ENCODE measurements at places on chromosomes 2 and 18.
A peak's percentile ranks its signal among the peaks of the same experiment; 100 is the strongest.

GRCh38 chr2:20491739-20492531 lies 45.1 kb downstream of the RHOB start:
- DNase-seq = no peak

GRCh38 chr18:54197747-54198411 lies 26.6 kb downstream of the MBD2 start:
- DNase-seq = no peak

DNA sequence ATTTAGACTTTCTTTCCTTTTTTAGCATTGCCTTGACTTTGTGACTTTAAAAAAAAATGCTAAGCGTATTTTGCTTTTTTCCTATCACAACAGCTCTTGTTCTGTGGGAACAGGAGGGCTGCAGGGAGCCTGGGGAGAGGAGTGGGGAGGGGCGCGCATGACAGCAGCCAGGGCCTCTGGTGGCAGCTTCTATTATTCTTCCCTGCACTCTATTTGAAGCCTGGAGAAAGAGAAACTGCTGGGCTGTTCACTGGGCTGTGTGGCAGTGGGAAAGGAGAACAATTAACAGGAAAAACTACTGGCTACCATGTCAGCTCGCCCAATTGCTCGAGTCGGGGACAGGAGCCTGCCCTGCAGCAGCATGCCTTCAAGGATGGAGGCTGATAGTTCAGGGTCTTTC lies 119.0 kb upstream of the ZBTB14 start:
- DNase-seq = no peak

- no peak for DNase-seq
Measured at GRCh38 chr18:58359218-58359617, 269.7 kb downstream of the ALPK2 start.

DNA sequence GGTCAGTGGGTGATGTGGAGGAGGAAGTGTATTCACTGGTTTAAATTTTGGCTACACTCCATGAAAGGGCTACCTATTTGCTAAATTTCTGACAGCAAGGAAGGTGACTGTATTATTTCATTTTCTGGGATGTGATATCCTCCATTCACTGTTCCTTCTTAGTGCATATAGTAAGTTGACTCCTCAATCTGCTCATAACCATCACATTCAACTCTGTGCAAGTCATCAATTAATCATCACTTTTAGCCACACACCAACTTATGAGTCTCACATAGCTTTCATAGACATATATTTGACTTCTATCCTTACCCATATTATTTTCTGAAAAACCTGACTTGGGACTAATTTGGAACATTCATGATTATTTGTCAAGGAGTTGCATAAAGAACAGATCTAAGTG lies 16.9 kb downstream of the KLHL41 start:
- DNase-seq = no peak

DNA sequence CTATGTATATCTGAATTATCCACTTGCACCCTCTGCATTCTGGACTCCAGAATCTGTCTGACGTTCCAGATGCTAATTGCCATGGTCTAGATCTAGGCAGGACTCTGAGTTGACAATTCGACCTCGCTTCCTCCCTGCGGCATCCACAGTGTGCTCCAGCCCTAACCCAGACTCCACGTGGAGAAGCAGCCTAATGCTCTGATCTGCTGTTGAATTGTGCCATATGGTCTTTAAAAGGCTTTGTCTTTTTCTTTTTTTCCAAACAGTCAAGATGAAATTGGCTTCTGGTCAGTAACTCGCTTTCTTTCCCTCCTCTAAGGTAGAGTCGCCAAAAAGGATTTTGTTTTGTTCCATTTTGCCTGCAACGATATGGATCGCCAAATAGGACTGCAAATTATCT lies 752.6 kb upstream of the ID2 start:
- DNase-seq = no peak

DNA sequence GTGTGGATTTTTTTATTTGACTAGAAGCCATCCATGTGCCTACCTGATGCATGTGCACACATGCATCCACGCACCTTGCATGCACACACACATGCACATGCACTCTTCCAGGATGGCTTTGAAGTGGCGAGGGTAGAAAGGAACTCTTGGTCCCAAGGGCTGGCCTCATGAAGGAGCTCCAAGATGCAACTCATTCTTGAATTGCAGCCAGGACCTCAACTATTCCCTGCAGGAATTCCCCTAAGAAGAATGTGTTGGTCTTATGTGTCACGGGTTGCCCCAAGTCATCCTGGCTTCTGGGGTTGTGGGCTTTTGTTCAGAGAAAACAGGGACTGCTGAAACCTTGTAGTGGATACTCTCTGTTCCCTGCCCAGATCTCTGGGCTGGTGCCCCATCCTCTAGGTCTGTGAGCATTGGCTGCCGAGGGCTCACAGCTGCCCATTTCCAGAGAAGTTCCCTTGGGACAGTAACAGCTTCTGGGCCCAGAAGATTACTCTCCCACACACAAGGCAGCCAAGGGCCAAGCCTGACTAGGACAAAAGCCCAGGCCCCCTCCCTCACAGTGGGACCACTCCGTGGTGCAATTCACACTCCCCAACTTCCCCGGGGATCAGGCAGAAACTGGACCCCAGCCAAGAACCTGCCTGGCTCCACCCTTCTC lies 137.6 kb downstream of the COPS8 start:
- DNase-seq = no peak

GRCh38 chr18:74012954-74013630 lies 134.5 kb downstream of the FBXO15 start:
- DNase-seq = no peak

- DNase-seq = no peak
Measured at GRCh38 chr18:33369711-33370449, 70.6 kb downstream of the CCDC178 start.

DNA sequence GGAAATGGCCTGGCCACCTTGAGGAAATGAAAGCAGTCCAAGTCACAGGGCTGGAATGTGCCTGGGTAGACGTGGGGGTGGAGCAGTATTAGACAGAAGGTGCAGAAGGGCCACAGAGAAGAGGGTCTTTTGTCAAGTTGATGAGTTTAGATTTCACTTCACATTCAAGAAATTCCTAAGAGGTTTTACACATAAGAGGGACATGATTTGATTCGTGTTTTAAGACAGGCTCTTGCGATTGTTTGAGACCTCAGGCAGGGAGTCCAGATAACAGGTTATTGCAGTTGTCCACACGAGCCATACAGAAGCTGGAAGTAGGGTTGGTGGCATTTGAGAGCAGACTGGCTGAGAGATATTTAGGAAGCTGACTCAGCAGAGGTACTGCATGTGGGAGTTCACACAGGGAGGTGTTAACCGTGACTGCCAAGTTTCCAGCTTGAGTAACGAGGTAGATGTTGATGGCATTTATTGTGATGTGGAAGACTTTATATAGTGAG lies 64.6 kb downstream of the NEB start:
- DNase-seq = peak; percentile 38

- no peak for DNase-seq
Measured at GRCh38 chr2:26581991-26582842, 58.9 kb downstream of the CIB4 start.

DNA sequence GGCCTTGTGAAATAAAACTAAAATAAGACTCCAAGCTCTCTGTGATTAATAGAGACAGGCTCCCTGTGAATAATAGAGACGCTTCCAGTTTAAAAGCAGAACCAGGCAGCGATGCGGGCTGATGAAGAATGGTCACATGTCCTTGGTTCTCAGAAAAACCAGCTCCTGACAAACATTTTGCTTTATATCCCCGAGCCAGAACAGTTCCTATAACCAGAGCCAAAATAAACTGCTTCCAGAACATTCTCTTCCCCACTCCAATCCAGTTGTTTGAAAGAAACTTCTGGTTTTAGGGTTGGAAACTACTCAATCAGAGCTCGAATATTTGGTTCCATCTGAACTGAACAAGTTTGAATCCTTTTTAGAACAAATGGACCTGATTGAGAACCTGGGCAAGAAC lies 213.7 kb downstream of the TSN start:
- DNase-seq = no peak

- no peak for DNase-seq
Measured at GRCh38 chr2:71610671-71611070, 157.3 kb downstream of the DYSF start.

DNA sequence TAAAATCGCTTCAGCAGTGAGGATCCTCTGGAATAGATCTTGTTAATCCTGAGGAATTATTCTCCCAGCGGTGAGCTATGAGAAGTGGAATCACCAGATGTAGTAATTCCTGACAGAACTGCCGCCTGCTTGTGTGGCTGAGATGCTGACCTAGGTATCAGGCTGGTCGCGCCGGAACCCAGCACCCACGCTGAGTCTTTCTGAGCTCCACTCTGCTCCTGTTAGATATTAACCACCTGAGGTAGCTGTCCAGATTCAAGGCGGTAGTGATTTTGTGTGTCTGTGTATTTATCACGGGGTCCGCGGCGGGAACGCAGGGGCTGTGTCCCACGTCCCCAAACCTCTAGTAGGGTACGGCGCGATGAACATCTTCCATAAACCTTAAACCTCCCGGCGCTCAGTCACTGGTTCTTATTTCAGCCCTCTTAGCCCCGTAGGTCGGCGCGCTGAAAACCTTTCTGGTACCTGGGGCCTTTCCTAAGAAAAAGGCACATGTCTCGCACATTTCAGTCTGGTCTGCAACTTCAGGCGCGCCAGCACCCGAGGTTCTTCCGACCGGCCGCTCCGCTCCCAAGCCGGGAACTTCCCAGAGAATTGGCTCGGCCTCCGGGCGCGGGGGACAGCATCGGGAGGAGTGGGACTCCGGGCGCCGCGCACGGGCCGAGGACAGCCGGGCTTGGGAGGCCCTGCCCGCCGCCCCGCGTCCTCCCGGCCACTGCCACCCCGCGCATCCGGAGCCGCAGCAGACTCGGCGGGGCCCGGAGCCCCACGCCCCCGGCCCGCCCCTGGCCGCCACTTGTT lies 542 bp upstream of the CNNM3 start:
- peak; percentile 45 for DNase-seq

- DNase-seq = no peak
Measured at GRCh38 chr2:172242961-172243360, 140.3 kb upstream of the DLX2 start.

DNA sequence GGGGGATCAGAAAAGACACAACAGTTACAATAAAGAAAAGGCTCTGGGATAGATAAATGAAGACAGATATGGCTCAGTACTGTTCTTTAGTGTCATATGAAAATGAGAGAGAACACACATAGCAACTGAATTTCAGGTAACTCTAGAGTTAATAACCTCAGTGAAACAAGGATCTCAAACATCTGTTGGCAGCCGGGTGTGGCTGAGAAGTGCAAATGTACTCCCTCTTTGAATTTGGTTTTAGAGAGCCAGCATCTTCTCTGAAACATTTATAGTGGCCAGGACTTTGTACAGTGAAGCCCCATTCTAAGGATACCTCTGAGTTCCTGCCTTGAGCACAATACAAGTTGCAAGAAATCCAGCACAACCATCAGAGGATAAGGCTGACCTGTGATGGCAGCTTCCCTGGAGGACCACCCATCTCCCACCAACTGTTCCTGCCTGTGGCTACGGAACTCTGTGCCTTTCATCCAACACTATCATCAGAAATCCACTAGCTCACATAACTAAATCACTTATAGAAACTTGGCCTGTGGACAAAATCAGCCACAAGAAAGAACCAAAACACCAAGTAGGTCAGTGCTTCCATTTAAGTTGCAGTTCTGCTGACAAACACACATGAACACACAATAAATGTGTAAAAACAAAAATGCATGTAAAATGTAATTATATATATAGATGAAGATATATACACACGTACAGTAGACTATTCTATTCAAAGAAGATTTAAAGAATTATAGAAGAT lies 37.3 kb upstream of the PEX13 start:
- no peak for DNase-seq

DNA sequence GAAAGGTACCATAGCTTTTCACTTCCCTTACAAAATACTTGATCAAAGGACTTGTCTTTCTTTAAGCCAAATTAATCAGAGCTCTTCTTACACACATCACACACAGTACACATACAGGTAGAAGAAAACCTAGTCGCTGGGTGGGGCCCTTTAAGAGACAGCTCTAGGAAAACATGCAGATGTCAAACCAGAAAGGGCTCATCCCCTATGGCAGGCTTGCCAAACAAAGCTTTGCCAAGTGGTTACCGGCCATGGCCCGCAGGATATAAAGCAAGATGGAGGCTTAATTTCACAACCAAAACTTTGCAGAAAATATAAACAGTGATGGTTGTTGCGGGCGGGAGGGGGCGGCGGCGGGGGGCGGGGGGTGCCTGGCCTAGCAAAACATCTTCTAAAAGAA lies 2156.0 kb upstream of the PIK3C3 start:
- DNase-seq = no peak

- DNase-seq = peak; percentile 70
Measured at GRCh38 chr2:232897598-232898408, 27.7 kb downstream of the SNORC start.

DNA sequence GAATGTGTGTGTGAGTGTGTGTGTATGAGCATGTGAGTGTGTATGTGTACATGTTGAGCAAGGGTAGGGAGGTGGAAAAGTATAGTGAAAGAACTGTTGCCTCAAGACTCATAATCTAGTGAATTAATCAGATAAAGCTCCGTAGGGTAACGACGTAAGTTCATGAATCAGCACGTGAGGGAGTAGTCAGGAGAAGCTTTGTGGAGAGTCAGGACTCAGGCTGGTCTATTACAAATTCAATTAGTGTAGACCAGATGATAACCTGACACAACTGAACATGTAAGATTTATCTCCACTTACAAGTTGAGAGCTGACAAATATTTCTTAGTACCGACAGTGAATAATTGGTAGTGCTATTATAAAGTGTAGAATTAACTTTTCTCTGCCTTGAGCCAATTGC lies 194.5 kb downstream of the RAD51AP2 start:
- no peak for DNase-seq

- DNase-seq = no peak
Measured at GRCh38 chr2:61125798-61126197, 36.2 kb upstream of the C2orf74 start.

DNA sequence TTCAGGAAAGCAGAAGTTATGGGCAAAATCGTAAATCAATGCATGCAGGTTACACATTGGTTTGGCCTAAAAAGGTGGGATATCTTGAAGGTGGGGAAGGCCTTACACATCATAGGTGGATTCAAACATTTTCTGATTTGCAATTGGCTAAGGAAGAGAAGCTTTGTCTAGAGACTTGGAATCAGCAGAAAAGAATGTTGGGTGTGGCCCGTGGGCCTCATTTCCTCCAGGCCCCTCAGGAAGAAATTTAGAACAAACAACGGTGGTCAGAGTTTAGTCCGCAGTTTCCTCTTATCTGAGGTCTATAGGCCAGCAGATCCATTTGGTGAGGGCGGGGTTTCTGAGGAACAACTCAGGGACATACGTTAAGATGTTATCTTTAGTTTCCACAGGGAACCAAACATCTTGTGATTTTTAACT lies 50.9 kb upstream of the AFF3 start:
- no peak for DNase-seq

GRCh38 chr2:109345653-109346480 lies 216.9 kb downstream of the SH3RF3 start:
- DNase-seq = no peak

DNA sequence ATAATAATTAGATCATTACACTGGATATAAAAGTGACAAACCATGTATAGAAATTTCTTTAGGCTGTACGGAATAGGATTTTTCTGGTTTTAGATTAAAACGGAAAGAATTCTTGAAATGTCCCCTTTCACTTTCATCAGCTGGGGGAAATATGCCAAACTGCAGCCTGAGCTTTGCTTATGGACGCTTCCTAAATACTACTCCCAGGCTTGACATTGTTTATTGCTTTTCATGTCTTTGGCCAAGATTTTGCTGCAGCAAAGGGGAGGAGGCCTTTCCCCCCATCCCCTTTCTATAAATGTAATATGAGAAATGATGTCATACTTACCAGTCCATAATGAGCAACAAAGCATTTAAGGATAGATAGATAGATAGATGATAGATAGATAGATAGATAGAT lies 158.4 kb downstream of the MAP2 start:
- DNase-seq = no peak

Measured in activated CD8-positive, alpha-beta T cell treated with anti-CD3 and anti-CD28 coated beads for 36 hours (primary cell).